ENCODE measurements at places on chromosomes 2 and 18.
A peak's percentile ranks its signal among the peaks of the same experiment; 100 is the strongest.

DNA sequence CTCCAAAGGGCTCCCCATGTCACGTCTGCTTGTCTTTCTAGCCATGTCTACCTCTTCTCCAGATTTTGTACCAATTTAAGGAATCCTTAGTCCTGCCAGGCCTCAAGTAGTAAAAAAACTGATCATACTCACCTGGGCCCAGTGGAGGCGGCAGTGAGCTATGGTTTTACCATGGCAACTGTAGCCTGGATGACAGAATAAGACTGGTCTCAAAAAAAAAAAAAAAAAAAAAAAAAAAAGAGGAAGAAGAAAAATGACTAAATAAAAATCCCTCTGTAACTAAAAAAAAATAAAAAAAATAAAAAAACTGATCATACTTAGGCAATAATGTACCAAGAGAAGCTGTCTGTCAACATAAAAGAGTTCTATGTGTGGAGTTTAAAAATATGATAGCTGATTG lies 221.6 kb downstream of the NR4A2 start:
- DNase-seq, result peak; percentile 46

GRCh38 chr2:156526950-156527636 lies 90.9 kb downstream of the GPD2 start:
- DNase-seq, result no peak

DNA sequence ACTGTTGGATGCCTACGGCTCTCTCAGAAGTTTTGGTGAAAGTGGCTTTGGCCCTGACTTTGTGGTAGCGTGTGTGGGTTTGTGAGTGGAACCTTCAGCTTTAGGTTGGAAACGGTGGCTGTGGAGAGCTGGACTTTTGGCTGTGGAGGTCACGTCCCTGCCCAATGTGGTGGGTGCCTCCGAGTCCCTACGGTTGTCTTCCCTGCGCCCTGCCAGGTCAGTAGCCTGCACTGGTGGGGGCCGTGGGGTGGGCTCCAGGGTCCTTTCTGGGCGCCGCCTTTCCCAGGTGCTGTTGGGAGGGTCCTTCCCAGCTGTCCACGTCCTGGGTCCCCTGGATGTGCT lies 11.1 kb downstream of the COLEC11 start:
- no peak for DNase-seq

GRCh38 chr2:131115752-131116151 lies 10.6 kb downstream of the PLEKHB2 start:
- no peak for DNase-seq

- no peak for DNase-seq
Measured at GRCh38 chr18:35244671-35245070, 3.8 kb downstream of the ZNF397 start.

DNA sequence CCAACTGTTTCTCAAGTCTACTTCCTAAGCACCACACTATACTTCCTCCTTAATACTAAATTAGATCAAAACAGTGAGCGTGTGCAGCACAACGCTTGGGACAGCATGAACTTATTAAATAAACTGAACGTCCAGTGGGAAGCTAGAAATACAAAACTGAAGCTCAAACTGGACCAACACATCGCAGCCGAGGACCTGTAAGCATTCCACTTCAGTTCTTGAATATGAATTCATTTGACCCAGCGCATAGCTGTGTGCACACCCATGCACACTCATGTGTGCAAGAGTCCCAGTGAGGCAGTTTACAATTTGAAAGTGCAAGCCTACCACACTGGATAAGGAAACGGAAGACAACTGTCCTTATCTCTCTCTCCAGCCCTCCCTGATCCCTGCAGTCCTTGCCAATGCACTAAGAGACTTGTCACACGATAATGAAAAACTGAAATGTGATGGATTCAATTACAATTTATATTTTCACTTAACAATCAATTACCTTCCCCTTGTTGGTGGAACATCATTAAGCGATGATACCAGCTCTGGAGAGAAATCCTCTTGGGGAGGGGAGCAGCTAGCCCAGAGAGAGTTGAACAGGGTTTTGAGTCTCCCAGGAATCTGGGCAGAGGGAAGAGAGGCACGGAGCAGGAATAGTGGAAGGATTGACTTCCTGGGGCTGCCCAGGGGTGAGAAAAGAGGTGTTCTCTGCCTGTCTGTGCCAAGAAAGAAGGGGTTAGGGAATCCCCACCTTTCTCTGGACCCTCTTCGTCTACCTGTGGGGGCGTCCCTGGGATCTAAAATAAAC lies 186.5 kb upstream of the KLHL29 start:
- DNase-seq, result no peak

- no peak for DNase-seq
Measured at GRCh38 chr2:64442801-64443429, 11.0 kb upstream of the LGALSL start.

GRCh38 chr2:61759718-61760117 lies 94.1 kb downstream of the FAM161A start:
- DNase-seq, result peak; percentile 69

DNA sequence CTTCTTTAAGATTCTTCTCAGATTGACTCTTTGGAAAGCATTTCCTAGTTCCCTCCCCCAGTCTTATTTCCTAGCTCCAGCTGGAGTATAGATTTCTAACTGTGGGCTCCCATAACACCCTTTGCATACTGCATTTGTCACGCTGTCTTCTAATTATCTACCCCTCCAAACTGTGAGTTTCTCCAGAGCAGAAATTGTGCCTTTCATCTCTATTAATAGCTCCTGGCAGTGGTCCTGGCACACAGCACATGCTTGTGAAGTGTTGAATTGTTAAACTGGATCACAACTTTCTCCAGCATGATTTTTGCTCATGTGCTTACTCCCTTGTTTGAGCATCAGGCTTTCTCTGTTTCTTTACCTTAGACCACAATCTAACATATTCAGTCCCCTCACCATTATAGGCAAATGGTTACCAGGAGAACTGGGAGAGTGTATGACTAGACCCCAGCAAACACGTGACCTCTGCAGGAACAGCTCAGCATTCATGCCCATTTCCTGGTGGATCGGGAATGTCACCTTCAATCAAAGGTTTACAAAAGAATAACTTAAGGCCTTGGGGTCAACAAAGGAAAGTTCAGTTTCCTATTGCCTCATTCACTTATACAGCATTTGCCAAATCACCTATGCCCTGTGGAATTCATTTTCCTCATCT lies 175.7 kb upstream of the TANK start:
- DNase-seq, result no peak

- no peak for DNase-seq
Measured at GRCh38 chr2:238064376-238064775, 3.6 kb downstream of the SCLY start.

- DNase-seq, result no peak
Measured at GRCh38 chr2:11387843-11388242, 43.4 kb upstream of the ROCK2 start.

DNA sequence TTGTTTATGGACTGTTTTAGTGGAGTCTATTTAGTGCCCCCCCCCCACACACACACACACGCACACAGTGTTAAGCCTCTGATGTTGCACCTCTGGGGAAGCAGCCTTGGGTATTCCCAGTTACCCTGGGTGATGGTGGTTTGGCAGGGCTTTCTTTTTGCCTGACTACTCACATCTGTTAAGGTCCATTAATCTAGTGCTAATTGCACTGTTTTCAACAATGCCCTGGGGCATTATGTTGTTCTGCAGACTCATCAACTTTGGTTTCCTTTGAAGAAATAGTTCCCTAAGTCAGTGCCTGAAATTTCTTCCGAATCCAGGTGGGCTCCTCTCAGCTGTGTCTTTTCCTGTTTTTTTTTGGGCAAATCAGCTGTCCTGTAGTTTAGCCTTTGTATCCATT lies 34.7 kb downstream of the SPOPL start:
- DNase-seq, result no peak

GRCh38 chr2:105596411-105596921 lies 148.2 kb upstream of the NCK2 start:
- DNase-seq, result no peak

DNA sequence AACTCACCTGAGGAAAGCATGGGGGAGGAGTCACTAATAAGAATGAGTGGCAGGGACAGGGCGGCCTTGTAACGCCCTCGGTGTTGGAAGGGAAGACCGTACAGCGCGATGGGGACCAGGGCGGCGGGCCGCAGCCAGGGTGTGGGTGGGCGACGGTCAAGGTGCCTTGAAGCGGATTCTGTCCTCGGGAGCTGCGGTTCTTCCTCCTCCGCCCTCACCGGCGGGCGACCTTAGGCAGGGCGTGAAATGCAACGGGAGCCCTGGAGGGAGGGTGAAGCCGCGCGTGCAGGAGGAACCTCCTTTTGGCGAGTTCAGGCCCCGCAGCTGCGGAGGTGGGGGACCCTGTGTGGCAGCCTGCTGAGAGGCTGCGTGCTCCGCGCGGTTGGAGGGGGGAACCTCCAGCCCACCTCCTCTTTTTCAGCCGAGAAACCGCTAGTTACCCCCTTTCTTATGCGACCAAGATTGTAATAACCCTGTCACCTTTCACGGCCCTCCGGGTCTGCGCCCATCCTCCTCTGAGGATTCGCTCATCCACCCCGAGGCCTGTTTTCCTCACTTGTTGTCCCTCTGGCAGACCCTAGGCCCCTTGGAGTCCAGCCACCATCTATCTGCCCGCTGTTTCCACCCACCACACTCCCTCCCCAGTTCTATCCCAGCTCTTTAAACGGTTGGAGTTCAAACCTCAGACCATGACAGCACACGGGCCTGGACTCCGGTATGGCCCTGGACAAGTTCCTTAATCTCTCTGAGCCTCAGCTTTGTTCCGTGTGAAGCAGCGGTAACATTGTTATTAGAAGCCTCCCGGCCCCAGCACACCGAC lies 823 bp upstream of the RNU2-63P start:
- peak; percentile 11 for DNase-seq

DNA sequence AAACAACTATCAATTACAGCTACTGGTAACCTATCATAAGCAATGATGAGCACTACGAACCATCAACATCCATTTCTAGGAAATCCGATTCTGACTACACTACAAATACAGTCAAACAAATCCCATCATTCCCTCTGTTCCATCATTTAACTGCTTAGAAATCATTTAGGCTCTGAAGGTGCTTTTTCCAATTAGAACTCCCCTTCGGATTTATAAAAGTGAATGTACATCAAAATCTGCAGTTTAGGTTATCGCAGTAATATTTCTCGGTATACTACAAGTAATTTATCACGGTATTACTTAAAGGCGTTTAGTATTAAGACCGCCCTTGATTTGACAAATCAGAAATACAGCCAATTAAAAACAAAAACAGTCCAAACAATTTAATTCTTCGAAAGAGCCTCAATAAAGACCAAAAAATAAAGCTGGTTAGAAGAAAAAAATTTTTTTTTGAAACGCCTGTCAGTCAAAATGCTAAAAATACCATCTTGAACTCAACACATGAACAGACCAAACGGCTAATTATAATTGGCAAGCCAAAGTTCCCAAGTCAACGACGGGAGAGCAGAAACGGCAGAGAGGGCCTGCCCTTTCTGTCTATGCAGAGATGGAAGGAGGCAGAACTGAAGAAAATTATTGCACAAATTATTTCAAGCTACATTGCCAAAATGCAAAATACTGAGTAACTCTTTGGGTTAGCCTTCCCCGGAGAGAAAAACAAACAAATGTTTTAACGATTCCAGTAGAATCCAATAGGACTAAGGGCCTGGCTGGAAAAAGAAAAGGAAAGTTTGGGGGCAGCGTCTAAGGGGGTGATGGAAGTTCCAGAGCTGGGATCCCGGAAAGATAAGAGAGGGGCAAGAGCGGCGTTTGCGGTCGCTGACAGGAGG lies 1.2 kb downstream of the VPS54 start:
- peak; percentile 43 for DNase-seq

DNA sequence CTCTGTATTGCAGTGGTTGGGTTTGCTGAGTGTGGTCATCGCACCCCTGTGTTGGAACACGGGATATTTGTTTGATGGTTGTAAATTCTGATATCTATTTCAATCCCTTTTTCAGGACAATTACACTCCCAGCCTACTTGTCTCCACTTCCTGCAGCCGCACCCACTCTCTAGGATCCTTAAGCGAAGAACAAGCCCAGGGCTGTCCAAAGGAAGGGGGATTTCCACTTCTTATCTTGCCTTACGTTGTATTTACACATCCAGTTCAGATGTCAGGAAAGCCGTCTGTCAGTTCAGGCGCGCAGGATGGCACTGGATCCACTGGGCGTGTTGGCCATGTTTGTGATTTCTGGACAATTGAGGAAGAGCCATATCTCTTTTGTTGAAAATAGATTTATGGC lies 834.5 kb upstream of the SALL3 start:
- DNase-seq, result no peak

- DNase-seq, result no peak
Measured at GRCh38 chr18:25473008-25473407, 121.0 kb upstream of the ZNF521 start.

DNA sequence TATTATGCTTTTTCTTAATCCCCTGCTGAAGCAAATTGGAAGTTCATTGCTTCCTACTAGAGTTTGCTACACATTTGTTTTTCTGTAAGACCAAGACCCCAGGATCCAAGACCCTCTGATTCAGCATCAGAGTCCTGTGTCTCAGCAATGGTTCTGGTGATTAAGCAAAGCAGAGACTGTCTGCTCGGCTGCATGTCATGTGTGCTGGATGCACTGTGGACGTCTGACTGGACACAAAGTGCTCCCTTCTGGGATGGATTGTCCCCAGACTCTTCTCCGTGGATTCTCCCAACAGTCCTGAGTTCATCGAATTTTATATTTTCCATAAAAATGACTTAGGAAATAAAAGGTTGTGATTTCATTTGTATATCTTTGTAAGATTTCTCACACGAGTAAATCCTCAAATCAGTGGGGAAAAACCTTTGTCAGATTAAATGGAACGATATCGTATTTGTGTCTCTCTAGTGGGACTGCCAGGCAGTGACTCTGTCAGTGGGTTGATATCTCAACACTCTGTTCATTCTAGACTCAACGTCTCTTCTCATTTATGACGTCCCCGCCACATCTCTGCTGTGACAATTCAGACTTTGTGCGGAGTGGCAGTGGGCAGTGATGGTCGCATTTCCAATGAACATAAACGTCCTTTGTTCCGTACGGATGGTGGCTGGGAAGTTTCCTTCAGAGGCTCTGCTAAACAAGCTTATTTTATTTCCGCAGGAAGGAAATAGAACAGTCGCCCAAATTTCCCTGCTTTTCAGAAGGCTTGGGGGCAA lies 58.6 kb downstream of the NCAPH start:
- no peak for DNase-seq

- no peak for DNase-seq
Measured at GRCh38 chr2:121018136-121019061, 266.6 kb downstream of the TFCP2L1 start.

GRCh38 chr18:45854036-45854586 lies 28.6 kb downstream of the SIGLEC15 start:
- DNase-seq, result no peak

DNA sequence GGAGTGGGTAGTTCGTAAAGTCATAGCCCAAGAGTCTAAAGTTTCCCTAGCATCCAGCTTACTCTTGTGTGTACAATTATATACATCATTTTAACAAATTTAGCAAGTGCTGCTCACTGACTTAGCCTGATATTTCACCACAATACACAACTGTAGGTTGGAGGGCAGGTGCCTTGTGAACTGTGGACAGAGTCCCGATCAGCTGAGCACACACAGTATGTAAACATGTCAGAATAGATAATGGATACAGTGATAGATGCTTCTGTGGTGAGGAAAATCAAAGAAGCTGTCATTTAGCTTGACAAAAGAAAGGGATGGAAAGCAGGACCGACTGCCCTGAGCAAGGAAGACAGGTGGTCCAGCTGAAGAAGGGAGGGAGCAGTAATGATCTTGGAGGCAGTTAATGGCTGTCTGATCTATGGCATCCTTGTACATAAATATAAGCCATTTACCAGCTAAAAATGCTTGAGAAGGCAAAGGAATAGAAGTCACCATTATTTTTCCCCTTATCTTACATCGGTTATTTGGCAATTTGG lies 372.8 kb upstream of the UBE2E3 start:
- DNase-seq, result no peak

- DNase-seq, result no peak
Measured at GRCh38 chr2:136990316-136990715, 225.0 kb downstream of the THSD7B start.

- DNase-seq, result peak; percentile 30
Measured at GRCh38 chr2:190804182-190804795, 76.3 kb upstream of the GLS start.

All from inflammatory macrophage treated with lipopolysaccharide for 4 hours (primary cell).